ENCODE measurements at places on chromosomes 7 and 10.

- no peak for DNase-seq
Observed at GRCh38 chr7:130135208-130136205, 65.2 kb downstream of the KLHDC10 start.

DNA sequence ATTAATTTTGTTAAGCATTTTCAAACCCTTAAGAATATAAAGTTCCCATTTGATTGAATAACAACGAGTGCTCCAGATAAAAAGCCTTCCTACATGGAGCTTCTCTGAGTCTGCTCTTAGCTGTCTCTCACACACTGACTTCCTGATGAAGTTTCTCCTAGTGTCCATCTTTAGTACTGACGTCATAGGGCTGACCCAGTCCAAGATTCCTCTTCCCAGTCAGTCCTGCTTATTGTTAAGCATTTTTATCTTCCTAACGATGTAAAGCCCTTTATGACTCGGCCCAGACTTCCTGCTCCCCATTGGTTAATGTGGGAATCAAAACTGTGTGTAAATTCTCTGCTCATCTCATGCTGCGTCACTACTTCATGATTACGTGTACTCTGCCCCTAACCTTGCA is 398.8 kb downstream of the TFEC start:
- no peak for DNase-seq

GRCh38 chr10:32851301-32851700 is 106.7 kb downstream of the ITGB1 start:
- DNase-seq = no peak

DNA sequence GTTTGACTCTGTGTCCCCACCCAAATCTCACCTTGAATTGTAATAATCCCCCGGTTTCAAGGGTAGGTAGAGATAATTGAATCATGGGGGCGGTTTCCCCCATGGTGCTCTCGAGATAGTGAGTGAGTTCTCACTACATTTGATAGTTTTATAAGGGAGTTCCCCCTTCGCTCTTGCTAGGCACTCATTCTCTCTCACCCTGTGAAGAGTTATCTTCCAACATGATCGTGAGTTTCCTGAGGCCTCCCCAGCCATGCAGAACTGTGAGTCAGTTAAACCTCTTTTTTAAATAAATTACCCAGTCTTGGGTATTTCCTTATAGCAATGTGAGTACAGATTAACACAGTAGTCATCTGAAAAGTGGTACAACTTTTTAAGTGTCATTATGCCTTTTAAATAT is 913.5 kb upstream of the LRRN3 start:
- DNase-seq = no peak

GRCh38 chr10:33015761-33016547 is 57.9 kb upstream of the ITGB1 start:
- peak; percentile 63 for DNase-seq

DNA sequence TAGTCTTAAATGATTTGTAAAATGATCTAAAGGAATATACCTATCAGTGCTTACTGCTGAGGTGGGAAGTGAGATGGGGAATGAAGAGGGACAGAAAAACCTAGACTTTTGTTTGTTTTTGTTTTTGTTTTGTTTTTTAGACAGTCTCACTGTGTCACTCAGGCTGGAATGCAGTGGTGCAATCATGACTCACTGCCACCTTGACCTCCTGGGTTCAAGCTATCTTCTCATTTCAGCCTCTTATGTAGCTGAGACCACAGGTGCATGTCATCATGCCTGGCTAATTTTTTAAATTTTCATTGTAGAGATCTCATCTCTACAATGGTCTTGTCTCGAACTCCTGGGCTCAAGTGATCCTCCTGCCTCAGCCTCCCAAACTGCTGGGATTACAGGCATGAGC is 116.4 kb upstream of the SEM1 start:
- DNase-seq = no peak

DNA sequence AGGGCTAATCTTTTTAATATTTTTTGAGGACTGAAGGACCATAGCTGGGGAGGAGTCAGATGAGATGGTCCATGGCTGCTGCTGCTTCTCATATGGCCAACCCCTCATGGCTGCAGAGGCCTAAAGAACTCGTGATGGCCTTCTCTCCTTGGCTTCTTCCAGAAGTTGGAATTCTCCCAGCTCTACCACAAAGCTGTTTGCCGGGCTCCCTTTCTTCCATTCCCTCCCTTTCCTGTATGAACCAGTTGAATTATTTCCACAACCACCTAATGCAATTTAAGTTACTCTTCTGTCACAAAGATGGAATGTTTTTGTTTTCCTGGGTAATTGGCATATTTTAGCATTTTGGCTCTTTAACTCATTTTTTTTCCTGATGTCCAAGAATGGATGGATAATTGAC is 80.7 kb downstream of the PHTF2 start:
- peak; percentile 4 for DNase-seq

DNA sequence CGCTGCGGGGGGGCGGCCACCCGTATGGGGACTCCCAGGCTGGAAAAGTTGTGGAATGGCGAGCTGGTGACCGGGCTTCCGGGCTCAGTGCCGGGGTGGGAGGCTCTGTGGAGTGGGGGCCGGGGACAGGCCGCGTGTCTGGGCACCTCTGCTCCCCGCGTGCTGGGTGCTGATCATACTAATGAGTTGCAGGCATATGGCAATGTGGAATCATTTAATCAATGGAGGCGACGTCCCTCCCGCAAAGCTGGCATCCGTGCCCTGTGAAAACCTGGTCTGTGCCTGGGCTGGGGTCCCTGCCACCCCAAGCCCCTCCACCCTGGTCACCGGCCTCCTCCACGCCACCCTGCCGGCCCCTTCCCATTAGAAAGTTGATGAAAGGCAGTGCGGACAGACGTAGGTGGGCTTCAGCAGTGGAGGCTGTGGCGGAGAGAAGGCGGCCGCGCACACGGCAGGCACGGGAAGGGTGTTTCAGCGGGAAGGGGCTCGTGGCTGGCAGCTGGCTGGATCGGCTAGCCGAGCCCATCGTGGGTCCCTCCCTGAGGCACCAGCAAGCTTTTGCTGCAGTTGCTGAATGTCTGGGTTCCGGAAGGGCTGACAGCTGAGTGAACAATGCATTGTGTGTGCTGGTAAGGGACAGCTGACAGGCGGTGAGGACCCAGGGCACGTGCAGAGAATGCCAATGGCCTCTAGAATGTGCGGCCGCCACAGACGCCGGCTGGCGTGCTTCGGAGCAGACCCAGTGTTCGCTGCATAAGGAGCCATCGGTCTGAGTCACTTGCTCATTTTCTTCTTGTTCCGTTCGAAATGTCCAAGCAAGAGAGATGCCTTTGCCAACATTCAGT is 1.5 kb downstream of the ADGRA1 start:
- DNase-seq = no peak

GRCh38 chr7:69630292-69630691 is 32.0 kb downstream of the AUTS2 start:
- peak; percentile 77 for DNase-seq

GRCh38 chr7:92794831-92795230 is 41.5 kb downstream of the CDK6 start:
- DNase-seq = no peak

DNA sequence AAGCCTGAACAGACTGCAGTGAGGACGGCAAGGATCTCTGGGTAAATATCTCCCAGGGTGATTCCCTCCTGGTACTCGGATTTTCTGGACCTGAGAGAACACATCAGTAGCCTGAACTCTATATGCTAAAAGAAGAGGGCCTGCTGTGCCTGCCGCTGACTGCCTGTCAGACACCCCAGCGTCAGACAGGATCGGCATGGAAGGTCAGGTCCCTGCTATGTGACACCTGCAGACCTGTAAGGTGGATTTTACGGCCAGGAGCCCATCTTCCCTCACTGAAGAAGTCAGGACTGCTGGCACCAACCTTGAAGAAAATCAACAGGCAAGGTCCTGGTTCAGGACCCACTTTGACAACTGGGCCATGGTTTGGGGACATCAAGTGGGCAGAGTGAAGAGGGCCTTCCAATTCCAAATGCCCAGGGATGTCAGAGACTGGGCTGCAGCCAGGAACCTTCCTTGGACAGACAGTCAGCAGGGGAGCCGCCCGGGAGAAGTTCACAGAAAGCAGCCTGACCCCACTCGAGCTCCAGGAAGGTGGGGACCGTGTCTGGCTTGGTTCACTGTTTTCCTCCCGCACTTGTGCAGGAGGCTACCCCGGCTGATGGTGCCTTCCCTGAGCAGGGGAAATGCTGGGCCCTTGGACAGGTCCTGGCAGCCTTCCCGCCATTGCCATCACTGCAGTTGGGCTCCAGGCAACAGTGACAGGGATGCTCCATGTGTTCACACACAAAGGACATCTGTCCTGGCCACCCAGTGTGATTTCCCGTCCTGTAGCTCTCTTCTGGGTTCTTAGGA is 91.8 kb upstream of the LANCL2 start:
- DNase-seq = no peak

DNA sequence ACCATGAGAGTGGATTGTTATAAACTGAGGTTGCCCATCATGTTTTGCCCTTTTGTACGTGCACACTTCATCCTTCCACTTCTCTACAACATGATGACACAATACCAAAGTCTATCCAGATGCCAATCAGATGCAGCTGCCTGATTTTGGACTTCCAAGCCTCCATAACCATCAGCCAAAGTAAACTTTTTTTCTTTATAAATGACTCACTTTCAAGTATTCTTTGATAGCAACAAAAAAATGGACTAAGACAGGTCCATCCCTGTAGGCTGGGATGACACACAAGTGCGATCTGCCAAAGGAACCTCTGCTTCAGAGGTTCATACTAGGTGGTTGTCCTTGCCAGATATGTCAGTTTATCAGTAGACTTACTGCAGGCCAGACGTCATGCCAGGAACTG is 320.2 kb upstream of the FZD1 start:
- no peak for DNase-seq

DNA sequence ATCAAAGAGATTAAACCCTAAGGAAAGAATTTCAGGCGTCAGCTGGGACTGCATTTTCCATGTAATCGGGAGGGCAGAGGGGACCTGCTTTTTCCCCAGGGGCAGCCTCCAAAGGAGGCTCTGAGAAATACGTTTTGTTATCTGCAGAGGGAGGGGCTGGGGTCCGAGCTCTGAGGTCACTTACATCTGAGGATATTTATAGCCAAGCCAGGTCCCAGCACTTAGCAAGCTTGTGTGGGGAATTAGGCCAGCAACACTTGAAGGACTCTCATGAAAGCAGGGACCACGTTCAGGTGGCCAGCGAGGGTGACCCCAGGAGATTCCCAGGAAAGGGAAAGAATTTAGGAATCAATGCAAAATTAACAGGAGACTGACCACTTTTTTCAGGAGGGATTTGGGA is 20.6 kb upstream of the GDI2 start:
- no peak for DNase-seq

DNA sequence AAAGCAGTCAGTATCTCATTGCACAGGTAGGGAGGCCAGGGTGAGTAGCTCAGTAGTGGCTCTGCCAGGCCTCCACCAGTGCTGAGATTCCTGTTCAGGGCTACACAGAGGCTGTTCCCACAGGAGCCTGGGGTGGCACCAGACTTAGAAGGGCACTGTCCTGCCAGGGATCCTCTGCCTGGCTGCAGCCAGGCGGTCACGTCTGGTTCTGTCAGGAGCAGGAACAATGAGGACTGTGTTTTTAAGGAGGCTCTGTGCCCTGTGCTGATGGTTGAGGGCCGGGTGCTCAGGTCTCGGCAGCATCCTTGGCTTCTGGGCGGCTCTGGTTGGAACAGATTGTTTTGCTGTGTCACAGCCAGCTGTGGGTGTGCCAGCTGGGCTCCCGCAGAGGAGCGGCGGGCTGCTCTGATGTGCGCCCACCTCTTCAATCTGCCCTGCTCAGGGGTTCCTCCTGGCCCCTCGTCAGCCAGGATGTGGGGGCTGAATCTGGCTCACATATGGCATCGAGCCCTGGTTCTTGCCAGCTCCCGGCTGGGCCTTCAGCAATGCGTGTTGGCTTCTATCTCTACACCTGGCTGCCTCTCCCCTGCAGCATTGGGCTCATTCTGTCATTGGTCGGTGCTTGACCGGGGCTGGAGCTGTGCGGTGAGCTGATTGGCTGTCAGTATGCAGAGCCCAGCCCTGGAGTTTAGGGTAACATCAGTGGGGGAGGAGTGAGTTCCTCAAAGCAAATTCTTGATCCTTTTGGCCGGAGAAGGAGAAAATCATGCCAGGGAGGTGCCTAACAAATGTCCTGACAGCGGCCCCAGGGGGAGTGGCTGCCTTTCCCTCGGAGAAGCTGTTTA is 41.2 kb downstream of the TACR2 start:
- DNase-seq = peak; percentile 50

DNA sequence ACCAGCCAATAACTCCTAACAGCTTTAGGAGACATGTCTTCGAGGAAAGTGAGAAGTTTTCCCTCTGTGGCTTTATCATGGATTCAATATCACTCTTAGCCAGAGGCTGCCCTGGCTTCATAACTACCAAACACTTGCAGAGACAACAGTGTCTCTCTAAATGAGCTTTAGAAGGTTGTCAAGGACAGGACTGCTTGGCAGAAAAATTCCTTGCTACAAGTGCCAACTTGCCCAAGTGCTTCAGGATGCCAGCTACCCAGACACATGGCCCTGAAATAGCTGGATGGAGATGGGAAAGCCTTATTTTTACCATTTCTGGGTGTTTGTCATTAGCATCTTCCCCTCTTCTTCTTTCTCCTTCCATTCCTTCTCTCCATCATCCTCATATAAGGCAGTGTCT is 137.1 kb upstream of the MDFIC start:
- DNase-seq = no peak

DNA sequence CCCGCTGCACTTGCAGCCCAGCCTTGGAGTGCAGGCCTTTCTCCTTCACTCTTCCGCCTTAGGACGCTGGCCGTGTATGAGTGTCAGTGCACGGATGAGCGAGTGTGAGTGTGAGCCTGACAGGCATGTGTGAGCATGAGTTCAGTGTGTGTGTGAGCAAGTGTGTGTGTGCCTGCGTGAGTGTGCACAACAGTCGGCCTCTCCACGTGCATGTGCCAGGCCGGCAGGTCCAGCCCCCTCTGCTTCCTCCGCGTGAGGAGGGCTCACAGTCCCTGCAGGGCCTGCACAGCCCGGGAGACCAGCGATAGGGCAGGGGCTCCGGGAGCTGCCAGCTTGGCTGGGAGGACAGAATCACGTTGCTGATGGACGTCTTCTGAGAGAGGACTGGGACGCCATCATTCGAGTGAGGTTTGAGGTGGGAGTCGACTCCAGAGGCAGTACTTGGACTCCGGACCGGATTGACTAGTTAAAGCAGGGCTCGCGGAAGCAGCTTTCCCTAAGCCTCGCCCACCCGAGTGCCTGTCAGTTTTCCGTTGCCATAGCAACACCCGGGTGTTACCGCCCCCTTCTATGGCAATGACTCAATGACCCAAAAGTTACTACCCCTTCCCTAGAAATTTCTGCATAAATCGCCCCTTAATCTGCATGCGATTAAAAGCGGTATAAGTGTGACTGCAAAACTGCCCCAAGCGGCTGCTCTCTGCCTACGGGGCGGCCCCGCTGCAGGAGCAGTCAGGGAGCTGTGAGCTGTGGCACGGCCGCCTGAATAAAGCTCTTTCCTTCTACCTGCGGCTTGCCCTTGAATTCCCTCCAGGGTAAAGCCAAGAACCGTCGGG is 19.6 kb upstream of the CFAP46 start:
- DNase-seq = peak; percentile 86

- DNase-seq = no peak
Observed at GRCh38 chr7:118079369-118079768, 104.6 kb upstream of the LSM8 start.

GRCh38 chr10:3180355-3181025 is 7.9 kb upstream of the PITRM1 start:
- DNase-seq = no peak

Measured in AG08395 (cell line).